ENCODE measurements at places on chromosomes 13 and 19.

- no peak for DNase-seq
Observed at GRCh38 chr13:103926118-103926517, 859.9 kb upstream of the SLC10A2 start.

DNA sequence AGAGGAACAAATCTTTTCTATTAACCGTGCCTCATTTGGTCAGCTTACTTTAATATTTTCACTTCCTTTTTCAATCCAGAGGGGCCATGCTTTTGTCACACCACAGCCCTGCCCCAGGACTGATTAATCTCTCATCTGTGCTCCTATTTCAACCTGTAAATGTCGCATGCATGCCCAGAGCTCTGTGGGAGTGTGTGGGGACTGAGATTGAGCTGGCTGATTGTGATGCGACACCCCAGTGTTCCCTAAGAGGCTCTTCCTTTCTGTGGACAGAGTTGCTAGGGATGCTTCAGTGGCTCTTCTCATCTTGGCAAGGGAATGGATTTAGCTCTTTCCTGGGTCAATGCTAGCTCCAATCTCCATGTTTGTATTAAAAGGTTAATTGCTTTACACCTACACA, 249.6 kb downstream of the TDRD3 start:
- DNase-seq = no peak

DNA sequence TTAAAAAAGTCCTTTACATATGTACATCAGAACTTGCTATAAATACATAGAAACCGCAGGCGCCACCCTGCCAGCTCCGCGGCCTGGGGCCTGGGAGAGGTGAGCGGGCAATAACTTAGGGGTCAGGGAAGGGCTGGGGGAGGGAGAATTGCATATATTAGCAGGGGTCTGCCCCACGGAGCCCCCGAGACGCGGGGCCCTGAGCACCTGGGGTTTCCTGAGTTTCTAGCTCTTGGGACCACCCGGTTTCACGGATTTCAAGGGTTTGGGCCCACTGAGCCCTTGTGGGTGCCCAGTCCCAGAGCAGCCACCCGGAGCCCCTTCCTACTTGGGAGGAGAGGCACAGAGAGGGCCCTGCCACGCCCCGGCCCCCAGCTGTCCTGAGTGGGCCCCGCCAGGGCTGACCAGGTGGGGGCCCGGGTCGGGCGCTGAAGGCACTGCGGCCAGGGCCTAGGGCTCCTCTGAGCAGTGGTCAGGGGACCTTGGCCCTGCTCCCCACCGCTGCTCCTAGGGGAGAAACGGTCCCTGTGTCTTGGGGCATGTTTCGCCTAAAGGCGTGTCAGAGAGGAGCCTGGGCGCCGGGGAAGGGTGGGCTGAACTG, 4.0 kb downstream of the GPX4 start:
- DNase-seq = no peak

- no peak for DNase-seq
Observed at GRCh38 chr13:69997061-69997460, 110.6 kb upstream of the ATXN8OS start.

DNA sequence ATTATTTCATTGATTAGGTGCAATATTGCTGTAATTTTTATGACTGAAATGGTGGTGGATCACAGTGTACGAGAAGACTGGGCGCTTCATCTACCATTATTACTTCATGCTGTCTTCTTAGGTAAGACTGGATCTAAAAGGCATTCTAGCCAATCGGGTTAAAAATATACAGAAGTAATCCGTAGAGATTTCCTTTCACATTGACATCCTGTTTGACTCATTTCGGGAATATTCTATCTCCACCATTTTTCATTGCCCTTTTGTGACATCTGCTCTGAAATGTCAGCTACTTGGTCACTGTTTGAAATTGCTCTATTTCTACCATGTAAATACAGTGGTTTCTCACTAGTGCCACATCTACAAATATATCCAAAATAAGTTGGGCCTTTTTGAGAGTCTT, 90.2 kb downstream of the ZAR1L start:
- no peak for DNase-seq

DNA sequence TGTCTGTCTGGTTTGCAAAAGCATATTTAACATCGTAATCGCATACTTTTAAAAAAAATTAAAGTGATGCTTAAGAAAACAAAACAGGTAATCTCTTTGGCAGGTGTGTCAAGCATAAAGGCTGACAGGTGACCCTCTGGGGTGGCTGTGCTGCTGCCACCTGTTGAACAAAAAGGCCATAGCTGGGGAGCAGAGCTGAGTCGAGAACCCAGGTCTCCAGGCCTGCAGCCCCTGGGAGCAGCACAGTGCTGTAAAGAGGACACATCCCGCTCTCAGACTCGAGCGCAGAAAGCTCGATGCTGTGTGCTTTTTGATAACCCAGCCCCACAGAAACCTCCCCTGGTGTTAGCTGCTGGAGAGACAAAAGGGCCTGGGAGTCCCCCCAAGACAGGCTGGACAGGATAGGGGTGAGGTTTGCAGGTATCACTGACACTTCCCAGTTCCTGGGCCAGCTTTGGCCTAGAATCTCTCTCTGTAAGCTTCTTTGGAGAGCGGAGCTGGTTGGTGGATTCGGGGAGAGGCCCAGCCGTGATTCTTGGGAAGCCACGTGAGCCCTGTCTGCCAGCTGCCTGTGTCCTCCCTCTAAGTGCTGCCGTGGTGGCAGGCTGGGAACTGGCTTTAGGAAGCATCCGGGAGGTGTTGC, 66.9 kb downstream of the C13orf42 start:
- no peak for DNase-seq

DNA sequence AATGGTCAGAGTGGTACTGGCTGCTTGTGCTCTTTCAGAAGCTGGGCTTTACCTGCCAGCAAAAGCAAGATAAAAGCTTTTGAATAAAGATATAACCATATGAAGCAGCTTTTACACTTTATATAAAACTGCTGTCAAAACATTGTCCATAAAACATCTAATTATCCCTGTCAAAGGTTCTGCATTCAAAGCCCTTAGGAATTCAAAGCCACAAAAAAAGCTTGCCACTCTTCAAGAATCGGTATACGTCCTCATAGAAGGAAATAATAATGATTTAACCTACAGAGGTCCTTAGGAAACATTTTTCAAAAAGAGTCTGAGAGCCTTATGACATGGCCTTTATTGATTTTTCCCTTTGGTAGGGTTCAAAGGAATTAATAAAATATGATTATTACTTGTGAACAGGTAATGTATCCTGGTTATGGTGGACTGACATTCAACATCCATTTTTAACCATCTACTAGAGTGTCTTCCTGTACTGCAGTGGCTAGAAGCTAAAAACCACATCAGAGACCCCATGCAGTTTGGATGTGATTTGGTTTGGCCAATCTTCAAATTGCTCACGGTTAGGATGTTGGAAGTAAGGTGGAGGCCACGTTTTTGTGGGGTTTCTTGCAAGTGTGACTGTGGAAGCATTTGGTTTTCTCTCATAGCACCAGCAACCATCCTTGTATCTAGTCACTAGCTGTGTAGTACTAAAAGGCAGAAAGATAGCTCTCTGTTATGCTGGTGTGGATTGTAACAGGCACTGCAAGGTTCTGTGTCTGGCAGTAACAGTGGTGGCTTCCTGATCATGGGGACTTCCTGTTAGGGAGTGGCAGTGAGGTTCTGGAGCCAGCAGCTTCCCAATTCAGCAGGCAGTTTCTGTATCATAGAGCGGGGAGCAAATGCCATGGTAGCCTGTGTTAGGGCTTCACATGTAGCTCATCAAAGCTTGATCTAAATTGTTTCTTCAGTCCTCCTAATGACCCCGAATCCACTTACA, 441.5 kb downstream of the DIAPH3 start:
- DNase-seq = no peak

GRCh38 chr19:48962029-48962848, 2.9 kb upstream of the FTL start:
- DNase-seq = no peak

DNA sequence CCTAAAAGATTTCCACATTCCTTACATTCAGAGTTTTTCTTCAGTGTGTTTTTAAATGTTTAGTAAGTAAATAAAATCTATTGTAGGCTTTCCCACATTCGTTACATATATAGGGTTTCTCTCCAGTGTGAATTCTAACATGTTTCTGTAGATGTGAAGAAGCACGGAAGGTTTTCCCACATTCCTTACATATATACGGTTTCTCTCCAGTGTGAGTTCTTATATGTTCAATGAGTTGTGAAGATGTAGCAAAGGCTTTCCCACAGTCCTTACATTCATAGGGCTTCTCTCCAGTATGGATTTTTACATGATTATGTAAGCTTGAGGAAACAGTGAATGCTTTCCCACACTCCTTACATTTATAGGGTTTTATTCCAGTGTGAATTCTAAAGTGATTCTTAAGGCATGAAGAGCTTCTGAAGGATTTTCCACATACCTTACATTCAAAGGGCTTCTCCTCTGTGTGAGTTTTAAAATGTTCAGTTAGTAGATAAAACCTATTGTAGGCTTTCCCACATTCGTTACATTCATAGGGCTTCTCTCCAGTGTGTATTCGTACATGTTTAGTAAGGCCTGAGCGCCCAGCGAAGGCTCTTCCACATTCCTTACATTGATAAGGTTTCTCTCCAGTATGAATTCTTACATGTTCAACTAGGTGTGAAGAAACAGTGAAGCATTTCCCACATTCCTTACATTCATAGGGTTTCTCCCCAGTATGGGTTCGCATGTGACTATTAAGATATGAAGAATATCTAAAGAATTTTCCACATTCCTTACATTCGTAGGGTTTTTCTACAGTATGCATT, 18.2 kb downstream of the ZNF121 start:
- no peak for DNase-seq

DNA sequence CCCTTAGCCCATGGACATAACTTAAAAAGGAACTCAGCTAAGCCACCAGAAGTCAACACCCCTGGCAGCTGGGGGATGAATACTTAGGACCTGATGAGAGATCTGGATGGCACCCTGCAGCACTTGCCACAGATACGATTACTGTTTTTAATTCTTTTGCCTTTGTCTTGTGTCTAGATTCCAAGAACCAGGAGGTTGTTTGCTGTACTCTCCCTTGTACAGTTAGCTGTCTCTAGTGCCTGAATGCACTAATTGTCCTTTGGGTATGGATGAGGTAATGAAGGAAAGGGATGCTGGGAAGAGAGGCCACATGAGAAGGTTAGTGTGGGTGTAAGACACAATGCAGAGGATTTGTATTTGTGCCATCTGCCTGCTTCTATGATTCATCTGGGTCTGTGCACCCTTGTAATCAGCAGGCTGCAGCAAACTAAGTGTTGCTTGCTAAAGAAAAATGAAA, 385.8 kb downstream of the KCNRG start:
- DNase-seq = no peak

DNA sequence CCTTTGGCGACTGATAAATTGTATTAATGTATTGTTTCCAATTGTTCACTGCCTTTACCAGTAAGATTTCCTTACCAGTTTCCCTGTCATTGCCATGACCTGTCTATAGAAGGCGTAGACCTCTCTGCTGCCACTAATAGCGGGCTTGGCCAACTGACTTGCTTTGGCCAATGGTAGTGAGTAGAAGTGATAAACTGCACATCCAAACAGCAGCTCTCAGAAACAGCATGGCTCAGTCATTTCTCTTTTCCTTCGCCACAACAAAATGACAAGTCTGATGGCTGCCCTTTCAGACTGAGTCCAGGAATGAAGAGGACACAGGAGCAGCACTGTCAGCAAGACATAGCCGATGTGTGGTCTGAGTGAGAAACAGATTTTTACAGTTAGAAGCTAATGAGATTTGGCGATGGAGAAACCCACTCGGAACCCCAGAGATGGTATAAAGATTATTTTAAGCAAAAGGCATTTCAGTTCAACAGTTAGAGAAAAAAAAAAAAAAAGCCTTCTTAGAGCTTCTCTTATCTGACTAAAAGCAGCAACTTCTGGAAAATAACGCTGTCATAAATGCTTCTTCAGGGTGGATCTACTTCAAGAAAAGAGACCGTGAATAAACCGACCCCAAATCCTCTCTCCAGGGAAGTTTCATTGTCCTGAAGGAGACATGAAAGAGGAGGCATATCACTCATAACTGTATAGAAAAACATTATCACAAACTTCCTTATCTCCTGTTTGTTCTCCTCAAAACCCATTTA, 42.0 kb upstream of the TM9SF2 start:
- no peak for DNase-seq

GRCh38 chr13:53142306-53142705, 113.7 kb downstream of the OLFM4 start:
- DNase-seq = no peak

DNA sequence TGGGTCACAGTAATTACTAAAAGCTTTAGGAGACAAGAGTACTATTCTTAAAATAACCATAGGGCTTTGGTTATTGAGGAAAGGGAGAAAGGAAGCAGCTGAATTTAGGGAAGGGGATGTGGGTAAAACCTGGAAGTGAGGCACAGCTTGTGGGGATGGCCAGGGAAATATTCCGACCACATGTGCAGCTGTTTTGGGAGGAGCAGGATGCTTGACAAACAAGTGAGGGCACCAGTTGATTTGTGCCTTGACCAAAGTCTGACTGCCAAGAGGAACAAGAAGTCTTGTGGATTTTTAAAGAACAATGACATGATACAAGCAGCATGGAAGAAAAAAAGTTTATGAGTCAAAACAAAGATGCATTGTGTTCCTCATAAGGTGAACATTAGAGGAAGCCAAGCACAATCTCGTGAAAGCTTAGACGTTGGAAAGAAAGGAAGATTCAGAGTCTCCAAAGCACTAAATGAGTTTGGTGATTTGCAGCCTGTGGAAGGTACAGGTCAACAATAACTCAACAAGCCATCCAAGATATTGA, 108.5 kb upstream of the GPC6 start:
- DNase-seq = no peak

DNA sequence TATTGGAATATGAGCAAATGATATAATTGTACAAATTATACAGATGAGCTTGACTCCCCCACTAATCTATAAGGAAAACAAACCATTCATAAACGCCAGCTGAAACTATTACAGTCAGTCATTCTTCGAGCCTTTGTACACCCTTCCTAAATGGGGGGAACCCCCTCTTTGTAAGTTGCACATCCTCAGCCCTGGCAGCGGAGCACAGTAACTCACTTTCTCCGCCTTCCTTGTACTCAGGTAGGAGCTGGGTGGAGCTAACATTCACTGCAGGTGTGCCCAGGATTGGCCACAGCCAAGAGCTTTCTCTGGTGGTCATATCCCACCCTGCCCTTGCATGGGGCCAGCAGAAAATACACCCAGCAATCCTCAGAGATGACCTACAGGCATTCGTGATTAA, 28.6 kb downstream of the PIN1 start:
- DNase-seq = no peak
